Right cardiac atrium (tissue), 5 donors: ENCODE measurements at places on chromosomes 16 and 17. TPM values are rescaled to one million over a fixed set of nuclear protein-coding genes. Genes with fewer than 3 reads are reported as not detected.

DNA sequence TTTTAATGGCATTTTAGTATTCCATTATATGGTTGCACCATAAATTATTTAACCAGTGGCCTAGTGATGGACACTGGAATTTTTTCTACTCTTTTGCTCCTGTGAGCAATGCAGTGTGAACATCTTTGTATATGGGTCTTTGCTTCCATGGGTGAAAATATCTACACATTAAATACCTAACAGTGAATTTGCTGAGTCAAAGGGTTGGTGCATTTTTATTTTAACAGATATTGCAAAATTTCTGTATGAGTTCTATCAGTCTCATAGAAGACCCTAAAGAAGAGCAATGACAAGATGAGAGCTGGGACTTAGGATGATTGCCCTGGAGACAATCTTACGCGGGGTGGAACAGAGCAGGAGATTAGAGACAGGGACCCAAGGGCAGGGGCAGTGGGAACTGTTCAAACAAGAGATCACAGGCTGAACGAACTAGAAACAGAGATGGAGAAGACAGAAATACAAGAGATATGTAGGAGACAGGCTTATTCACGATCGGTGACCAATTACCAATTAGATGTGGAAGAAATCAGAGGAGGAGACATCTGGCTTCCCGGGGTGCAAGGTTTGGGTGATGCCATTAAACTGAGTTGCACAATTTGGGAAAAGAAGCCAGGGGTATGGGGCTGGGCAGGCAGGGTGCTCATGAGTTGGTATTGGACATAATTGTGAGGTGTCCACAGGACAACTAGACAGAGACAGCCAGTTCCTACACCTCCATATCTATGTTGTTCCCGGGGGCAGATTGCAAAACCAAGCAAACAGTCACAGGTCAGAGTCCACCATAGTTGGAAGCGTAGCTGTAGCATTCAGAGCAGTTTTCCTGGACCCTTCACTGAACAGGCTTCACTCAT, 39.9 kb upstream of the LONP2 start:
- DNase-seq: no peak

- DNase-seq: peak; percentile 71
These were observed 646 bp downstream of the CBX2 start for GRCh38 chr17:79778504-79779083.

- DNase-seq: peak; percentile 74
These were observed 41.6 kb downstream of the HSBP1 start for GRCh38 chr16:83849421-83849820.

GRCh38 chr16:78462288-78463208, 363.1 kb downstream of the WWOX start:
- DNase-seq: no peak

DNA sequence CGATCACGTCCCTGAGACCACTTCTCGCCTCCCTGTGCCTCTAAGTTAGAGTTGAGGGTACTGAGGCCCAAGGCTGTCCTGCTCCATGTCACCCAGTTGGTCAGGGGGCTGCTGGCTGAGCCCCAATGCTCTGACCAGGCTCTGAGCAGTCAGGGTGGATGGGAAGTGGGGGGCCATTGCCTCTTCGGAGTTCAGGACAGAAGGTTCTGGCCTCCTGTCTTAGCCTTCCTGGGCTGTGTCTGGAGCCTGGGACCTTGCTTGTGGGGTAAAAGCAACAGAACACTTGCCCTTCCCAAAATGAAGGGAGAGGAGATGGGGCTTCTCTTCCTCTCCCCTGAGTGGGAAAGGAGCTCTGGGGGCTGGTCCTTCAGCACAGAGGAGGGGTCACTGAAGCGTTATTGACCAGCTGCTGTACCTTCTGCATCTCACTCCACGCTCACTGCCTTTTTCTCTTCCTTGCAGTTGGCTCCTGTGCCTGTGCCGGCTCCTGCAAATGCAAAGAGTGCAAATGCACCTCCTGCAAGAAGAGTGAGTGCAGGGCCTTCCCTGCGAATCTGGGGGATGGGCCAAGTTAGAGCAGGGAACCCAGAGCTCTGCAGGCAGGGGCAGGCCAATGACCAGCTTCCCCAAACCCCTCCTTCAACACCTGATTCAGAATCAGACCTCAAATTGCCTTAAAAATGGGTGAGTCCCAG, 580 bp downstream of the MT1X start:
- DNase-seq: peak; percentile 39

DNA sequence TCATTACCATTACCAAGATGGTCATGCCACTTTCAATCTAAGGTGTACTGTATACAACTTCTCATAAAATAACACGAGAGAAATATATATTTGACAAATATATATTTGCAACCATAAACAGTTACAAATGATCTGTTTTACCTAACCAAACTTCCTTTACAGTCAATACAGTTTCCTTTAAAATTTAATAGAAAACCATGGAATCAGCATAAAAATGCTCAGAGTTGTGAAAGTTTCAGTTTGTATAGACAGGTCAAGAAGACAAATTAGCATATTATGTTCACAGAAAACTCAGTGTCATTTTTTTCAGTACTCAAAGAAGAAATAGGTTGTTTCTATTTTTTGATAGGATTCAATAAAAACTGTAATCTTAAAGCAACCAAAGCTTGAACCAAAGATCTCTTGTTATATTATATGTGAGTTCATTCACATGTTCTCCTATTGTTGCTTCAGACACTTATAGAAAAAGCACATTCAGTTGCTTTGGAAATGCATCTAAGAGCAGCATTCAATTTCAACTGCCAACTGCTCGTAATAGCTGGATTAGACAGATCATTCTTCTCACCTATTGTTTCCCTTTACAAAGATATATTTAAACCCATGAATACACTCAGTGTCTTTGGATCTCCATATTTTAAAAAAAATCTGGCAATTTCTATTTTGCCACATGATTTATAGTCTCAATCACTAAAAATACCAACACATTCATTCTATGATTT, 15.1 kb downstream of the SSH2 start:
- DNase-seq: no peak

DNA sequence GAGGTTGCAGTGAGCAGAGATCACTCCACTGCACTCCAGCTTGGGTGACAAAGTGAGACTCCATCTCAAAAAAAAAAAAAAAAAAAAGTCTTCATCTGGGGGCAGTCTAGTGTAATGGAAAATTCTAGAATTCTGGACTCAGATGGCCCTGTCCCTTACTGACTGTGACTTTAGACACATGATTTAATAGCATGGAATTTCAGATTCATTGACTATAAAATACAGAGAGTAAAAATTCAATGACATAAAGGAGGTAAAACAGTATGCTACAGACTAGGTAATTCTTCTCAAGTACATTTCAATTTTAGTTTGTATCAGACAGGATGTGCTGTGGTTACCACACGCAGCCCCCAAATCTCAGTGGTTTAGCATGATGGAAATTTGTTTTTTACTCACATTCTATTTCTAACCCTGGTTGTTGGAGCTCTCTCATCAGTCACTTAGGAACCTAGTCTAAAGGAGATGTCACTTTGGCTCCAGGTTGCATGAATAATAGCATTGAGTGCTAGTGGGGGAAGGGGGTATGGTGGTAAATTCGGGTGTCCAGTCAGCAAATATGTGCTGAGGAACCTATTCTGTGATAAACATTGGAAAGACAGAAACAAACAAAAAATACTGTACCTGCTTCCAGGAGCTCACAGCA, 444.0 kb downstream of the XYLT1 start:
- no peak for DNase-seq

DNA sequence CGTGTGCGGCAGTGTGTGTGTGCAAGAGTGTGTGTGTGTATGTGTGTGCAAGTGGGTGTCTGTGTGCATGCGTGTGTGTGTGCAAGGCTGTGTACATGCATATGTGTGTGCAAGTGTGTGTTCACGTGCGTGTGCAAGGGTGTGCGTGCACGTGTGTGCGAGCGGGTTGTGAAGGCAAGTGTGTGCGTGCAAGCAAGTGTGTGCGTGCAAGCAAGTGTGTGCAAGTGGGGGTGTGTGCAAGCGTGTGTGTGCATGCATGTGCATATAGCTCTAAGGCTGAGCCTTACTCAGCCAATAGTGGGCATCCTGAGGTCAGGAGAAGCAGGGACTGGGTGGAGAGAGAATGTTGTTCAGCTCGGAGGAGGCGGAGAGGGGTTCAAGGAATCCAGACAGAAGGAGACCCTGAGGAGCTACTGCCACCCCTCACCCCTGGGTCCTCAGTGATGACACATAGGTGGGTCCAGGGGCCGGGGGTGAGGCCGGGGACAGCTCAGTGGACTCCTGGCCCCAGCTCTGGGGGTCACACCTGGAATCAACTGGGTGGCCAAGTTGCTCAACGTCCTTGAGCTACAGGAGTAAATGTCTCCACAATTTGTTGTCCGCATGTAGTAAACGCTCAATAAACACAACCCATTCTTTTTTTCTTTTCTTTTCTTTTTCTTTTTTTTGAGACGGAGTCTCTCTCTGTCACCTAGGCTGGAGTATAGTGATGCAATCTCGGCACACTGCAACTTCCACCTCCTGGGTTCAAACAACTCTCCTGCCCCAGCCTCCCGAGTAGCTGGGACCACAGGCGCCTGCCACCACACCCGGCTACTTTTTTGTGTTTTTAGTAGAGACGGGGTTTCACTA, 1.8 kb downstream of the PRR29 start:
- no peak for DNase-seq

DNA sequence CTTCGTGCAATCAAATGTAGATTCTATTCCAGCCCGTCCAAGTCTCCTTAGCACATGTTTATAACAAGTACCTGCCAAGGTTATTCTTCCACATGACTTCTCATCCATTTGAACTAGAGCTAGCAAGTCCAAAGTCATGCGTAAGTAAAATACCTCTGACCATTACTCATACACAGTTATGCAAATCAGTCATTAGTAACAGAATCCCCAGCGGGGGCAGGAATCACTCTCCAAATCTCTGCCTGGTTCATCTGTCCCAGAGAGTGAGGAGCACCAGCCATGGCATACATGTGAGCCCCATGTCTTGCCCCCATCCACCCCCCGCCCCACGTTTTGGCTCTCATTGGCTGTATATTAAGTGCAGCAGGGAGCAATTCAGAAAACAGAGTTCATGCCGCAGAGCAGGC, 27.7 kb downstream of the SRL start:
- DNase-seq: no peak

DNA sequence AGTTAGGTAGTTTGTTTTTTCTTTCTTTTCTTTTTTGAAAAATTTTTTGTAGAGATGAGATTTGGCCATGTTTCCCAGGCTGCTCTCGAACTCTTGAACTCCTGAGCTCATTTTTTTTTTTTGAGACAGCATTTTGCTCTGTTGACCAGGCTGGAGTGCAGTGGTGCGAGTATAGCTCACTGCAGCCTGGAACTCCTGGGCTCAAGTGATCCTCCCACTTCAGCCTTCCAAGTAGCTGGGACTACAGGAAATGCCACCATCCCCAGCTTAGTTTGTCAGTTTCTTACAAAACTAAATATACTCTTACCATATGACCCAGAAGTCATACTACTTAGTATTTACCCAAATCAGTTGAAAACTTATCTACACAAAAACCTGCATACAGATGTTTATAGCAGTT, 14.4 kb upstream of the FBXO47 start:
- DNase-seq: no peak

GRCh38 chr16:67150047-67150832, 558 bp downstream of the B3GNT9 start:
- peak; percentile 78 for DNase-seq

DNA sequence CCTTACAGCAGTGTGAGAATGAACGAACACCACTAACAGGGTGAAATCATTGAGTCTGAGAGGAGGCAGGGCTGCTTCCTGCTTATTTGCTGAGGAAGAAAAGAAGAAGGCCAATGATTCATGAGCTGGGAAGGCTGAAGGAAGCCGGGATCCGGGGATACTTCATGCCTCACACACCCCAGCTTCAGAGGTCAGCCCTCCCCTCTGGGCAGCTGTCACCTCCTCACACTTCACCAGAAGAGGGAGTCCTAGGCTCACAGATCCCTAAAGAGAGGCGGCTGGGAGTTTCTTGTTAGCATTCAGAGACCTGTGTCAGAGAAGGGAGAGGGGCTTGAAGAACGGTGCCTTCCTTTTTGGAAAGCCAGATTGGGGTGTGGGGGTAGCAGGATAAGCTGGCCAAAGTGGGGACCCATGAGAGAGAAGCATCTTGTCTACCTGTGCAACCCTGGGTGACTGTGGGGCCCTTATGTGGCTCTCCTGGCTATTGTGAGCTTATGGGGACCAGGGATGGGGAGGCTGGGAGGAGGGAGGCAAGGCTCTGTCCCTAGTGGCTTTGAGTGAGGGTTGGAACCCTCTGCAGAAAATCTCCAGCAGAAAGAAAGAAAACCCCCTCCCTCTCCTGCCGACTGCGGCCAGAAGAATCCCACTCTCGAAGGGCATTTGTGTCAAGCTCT, 94.6 kb downstream of the RGS9 start:
- peak; percentile 34 for DNase-seq

DNA sequence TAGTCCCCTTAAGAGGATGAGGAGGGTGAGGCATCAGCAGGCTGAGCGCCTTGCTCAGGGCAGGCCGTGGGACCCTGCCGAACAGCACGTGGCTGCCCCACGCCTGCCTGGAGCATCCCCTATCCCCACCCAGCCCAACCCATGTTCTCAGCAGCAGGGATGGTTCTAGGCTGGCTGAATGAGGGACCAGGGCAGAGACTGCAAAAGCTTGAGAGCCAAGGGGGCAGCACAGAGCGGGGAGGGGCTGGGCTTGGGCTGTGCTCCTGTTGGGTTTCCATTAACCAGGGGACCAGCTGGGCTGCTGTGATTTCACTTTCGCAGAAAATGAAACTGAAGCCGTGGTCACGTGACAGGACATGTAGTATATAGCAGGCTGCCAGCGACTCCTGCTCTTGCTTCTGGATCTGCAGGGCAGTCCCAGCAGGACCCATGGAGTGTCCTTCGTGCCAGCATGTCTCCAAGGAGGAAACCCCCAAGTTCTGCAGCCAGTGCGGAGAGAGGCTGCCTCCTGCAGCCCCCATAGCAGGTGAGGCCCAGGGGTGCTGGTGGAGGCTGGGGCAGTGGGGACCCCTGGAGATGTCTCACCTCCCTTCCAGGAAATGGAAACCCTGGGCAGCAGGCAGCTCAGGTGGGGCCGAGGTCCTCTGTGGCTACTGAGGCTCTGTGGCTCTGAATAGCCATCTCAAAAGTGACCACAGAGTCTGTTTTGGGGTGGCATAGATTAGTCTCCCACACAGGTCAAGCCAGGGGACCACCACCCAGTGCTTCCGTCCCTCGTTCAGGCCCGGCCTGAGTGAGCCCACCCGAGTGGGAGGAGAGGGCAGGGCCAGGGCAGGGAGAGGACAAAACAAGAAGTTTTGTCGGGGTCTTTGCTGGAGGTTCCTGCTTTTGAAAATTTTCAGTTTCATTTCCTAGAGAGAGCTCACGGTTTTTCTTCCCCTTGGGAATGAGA, 2.9 kb downstream of the RNF213 start:
- peak; percentile 93 for DNase-seq

GRCh38 chr17:753418-753817, 1.4 kb upstream of the GEMIN4 start:
- no peak for DNase-seq

EVI2B gene
- 5.5 TPM for total RNA-seq

HP gene
- 103 TPM for total RNA-seq

KRTAP4-4 gene
- not detected for total RNA-seq

PRAC2 gene
- total RNA-seq: not detected

TMC7 gene
- 0.44 TPM for total RNA-seq

FOXC2 gene
- total RNA-seq: 3.7 TPM

KCNJ12 gene
- total RNA-seq: 9.8 TPM

TMEM238L gene
- not detected for total RNA-seq
